CD4-positive, alpha-beta T cell treated with Interferon alpha-2 for 1 hour (primary cell): ENCODE measurements at places on chromosomes 12 and 14.

DNA sequence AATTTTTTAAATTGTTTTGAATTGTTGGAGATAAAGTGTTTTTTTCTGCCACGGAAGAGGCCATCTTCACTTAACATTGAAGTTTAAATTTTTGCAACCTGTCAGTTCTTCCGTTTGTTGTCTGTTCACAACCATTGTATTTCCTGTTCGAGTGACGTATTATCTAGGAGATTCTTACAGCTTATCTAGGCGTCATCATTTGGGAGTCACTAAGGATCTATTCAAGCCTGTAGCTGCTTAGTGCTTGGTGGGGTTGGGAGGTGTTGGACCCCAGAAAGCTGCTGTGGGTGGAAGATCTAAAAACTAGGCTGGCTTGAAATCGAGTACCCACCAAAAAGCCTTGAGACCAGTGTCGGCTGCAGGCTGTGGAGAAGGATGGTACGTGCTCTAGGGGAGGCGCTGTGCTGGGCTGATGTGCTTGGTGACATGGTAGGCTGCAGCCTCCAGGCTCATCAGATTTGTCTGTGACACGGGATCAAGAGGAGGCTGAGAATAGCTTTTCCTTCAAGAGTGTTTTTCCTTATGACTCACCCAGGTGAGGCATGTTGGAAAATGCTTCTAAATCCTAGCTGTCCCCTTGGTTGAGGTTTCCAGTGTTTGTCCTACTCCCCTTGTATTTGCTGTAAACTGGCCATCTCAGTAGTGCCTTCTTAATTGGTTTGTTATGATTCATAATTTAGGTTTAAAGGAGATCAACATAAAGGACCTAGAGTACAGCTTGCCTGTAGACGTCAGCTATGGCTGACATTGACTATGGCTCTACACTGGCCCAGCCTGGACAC, 57.8 kb downstream of the ATG14 start:
- DNase-seq: peak; percentile 48

DNA sequence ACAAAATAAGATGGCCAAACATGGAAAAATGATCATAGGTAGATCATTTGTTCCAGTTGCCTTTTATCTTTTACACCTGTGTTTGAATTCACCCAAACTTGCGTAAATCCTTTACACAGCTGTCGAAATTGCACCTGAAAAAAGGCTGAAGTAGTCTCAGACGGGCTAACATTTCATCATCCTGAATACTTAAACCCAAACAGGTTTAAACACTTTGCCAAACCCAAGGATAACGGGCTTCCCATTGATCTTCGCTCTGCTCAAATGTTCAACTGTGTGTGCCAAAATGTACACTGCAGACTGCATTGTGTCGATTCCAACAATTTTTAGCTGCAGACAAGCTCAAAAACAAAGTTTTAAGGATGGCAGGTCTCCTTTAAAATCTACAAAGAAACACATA, 288.7 kb upstream of the DDHD1 start:
- no peak for DNase-seq

DNA sequence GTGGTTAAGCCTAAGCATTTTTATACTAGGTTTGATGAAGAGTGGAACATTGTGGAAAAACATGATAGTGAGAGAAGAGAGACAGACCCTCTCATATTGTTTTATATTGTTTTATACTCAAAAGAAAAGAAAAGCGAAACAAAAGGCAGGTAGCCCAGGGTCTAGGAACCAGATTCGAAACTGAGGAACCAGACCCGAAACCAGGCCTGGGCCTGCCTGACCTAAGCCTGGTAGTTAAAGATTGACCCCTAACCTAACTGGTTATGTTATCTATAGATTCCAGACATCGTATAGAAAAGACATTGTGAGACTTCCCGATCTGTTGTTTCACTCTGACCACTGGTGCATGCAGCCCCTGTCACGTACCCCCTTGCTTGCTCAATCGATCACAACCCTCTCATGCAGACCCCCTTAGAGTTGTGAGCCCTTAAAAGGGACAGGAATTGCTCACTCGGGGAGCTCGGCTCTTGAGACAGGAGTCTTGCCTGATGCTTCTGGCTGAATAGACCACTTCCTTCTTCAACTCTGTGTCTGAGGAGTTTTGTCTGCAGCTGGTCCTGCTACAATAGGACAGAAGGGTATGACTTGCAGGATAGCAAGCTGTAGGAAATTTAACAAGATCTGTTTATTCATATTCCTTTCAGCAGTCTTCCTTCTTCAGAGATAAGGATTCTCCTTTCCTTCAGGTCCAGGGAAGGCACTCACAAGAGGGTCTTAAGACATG, 147.1 kb upstream of the PLEKHA5 start:
- DNase-seq: no peak

DNA sequence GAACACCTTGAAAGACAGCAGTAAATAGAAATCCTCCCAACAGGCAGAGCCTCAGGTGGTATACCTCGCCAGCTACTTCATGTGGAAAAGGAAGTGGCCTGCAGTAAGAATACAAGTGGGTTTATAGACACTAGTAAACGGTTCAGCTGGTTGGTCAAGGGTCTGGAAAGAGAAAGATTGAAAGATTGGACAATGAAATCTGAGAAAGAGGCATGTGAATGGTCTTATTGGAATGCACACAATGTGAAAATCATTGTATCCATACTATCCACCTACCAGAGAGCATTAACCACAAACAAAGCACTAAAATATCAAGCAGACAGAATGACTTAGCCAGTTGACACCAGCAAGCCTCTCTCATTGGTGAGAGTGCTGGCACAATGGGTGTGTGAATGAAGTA, 98.2 kb downstream of the SSPN start:
- DNase-seq: no peak

GRCh38 chr12:11840366-11840765, 190.9 kb downstream of the ETV6 start:
- no peak for DNase-seq

GRCh38 chr12:46402451-46402850, 29.9 kb upstream of the SLC38A2 start:
- no peak for DNase-seq
